Cortex of kidney (tissue), 1 donor: ENCODE measurements at places on chromosomes 11 and 22.

DNA sequence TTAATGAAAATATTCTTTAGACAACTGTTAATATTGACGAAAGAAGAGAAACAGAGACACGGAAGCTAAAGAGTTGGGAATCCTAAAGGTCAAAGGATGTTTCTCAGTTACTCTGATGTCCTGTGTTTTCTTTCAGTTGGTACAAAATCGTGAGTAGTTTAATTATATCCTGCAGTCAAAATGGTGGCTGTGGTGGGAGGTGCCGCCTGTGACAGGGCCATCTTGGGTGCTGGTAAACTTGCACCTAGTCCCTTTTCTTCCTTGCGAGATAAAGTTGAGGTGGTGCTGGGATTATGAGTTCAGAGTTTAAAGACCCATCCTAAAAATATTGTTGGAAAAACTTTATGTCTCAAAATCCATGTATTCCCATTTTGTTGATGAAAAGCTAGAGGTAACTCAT, 2.2 kb downstream of the CECR2 start:
- no peak for DNase-seq

DNA sequence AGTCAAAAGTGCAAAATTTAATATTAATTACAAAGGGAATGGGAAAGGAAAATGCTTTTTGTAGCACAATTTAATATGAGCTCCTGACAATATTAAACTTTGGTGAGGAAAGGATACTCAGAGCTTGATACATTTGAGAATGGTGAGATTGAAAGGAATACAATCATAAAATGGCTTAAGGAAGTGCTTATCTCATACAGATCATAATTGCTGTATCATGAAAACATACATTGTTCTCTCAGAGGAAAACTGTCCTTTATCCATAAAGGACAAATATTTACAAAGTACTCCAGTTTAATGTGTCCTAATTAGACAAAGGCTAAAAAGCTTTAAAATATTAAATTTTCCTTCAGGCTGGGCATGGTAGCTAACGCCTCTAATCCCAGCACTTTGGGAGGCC, 260.4 kb downstream of the TMEM135 start:
- DNase-seq, result no peak

- DNase-seq, result no peak
Observed at GRCh38 chr11:103700622-103701021, 335.8 kb upstream of the DDI1 start.

GRCh38 chr22:25404556-25404927, 159.9 kb upstream of the GRK3 start:
- no peak for DNase-seq

DNA sequence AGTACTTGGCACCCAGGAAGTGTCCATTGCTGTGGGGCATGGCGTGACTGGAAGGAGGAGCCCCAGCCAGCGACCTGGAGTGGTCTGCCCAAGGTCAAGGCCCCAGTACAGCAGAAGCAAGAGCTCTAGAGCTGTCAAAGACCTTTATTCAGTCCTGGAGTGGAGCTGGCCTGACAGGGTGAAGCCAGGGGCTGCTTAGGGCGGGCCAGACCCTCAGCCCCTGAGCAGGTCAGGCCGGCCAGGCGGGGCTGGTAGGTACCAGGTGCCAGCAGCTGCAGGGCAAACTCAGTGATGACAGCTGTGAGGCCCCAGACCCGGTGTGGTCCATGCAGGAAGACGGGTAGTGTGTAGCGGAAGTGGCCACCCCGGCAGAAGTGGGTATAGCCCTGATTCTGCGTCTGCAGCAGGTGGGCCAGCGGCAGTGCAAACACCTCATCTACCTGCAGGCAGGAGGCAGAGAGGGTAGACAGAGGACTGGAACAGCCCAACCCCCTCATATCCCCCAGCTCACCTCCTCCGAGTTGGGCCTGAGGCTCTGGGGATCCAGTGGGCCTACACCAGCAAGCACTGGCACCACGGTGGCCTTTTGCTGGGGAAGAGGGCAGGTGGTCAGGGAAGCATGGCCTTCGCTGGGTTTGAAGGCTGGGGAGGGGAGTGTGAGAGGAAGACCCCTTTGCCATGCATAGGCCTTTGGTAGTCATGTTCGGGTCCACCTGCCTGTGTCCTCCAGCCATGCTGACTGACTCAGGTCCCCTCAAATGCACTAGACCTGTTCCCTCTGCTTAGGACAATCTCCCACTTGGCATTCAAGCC, 1.7 kb downstream of the NUDT8 start:
- DNase-seq, result no peak

GRCh38 chr11:82978422-82979099, 77.0 kb downstream of the DDIAS start:
- no peak for DNase-seq

DNA sequence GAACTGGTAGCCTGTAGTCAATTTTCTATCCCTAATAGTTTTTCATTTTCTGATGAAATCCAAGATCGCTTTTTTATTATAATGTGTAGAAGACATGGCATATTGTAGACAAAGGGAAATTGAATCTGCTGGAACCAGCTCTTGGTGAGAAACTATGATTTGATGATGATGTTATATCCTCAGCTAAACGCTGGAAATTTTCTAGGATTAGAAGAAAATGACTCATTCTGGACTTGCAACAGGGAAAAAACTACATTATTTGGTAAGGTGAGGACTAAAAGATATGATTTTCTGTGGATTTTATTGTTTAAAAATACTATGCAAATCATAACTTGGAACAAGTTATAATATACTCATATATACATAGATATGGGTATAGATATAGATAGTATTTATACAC, 14.1 kb upstream of the PGM2L1 start:
- DNase-seq, result no peak

DNA sequence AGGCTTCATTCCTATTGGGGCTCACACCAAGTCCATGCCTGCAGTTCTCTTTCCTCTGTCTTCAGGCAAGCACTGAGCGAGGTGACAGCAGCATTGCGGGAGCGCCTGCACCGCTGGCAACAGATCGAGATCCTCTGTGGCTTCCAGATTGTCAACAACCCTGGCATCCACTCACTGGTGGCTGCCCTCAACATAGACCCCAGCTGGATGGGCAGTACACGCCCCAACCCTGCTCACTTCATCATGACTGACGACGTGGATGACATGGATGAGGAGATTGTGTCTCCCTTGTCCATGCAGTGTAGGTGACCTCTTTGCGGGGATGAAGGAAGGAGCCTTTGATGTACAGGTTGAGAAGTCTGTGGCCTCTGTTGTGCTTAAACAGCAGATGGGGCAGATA, 11.4 kb upstream of the RRM1 start:
- no peak for DNase-seq

DNA sequence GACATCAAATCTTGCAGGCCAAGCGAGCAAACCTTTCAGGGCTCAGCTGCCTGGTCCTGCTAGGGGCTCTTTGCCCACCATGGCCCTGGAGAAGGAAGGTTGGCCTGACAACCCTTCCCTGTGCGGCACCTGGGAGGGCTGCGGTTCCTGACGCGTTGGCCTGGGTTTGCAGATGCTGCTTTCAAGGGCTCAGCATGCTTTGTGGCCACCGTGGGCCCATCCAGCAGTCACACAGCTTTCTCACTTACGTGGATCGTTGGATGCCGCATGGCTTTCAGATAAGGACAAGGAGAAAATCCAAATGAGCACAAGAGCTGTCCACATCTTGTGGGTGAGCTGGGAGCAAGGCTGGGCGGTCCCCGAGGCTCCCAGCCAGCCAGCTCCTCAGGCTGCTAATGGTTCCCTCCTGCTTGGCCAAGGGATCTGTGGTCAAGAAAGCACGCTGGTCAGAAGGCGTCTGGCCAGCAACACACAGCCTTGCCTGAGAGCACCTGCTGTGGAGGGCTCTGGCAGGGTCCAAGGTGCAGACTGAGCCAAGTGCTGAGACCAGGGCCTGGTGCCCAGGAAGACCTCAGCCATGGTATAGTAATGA, 8.2 kb downstream of the C11orf24 start:
- DNase-seq, result no peak

DNA sequence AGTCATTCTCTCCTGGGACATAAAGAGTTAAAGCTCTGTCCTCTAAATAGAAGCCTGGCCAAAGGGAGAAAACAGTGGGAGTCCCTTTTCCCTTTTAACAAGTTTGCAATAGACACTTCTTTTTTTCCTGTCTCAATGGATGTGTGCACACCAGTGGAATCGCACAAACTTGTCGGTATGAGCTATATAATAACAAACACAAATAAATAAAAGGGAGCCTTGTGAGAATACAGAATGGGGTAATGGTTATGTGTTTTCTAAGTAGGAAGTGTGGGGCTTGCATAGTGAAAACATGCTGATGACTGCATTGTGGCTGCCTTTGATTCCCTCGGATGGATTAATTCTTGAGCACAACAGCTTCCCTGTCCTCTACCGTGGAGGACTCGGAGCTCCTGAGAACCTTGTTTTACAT, 131.9 kb downstream of the WNT7B start:
- no peak for DNase-seq

DNA sequence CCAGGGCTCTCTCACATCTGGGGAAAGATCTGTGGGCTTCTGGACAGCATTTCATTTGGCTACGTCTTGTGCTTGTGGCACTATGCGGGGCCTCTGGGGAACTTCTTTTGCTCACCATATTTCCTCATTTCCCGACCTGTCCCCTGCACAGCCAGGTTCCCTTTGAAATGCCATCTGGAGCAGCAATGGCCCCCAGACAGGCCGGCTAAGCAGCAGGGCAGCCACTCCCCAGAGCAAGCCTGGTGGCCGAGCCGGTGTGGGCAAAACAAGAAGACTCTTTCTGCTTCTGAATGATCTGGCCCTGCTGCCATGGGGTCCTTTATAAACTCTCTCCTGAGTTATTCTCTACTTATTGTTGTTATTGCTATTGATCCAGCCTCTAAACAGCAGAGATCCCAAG, 190.7 kb upstream of the NECTIN1 start:
- no peak for DNase-seq

- no peak for DNase-seq
Observed at GRCh38 chr11:14451825-14452224, 47.8 kb downstream of the COPB1 start.

DNA sequence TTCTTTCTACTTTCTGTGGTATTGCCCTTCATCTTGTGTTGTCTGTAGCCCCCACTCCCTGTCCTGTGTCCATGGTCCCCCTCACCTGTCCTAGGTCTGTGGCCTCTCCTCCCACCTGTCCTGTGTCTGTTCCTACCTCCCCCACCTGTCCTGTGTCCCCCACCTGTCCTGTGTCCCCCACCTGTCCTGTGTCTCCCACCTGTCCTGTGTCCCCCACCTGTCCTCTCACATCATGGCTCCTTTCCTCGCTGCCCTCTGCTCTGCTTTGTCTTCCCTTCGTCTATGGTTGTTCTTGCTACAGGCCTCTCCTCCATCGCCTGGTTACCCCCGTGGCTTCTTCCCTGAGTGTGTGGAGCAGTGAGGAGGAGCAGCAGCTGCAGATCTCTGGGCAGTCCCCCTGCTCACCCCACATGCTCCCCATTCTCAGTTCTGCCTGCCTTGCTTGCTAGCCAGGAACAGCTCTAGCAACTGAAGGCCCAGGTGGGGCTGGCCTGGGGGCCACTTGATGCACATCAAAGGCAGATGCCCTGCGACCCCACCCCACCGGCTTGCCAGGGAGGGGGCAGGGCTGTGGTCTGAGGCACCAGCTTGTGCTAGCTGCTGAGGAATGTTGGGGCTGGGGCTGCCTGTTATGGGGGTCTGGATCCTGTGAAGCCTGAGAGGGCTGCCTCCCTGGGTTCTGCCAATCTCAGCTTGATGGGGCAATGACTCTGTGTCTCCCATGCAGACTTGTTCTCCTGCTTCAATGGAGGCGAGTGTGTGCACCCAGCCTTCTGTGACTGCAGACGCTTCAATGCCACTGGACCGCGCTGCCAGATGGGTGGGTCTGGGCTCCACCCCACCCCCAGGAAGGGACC, 5.6 kb downstream of the OTOG start:
- DNase-seq, result no peak

DNA sequence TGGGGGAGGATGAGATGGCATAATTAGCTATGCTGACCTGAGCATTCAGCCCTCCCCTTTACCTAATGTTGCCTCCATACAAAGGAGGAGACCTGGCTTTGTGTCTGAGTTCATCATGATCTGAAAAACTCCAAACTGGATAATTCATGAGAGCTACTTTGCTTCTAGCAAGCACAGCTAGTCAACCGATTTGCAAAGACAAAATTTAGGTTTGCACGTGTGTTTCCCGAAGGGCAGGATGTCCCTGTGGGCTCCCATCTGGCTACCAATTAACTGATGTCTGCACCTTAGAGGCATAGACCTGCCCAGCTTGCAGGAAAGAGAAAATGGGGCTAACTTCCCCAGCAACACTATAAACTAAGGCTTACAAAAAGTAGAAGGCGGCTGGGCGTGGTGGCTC, 42.2 kb upstream of the POU2AF1 start:
- no peak for DNase-seq

GRCh38 chr11:8732748-8733241, 50.2 kb downstream of the RPL27A start:
- DNase-seq, result no peak

GRCh38 chr22:31526270-31526669, 29.9 kb downstream of the SFI1 start:
- DNase-seq, result no peak

DNA sequence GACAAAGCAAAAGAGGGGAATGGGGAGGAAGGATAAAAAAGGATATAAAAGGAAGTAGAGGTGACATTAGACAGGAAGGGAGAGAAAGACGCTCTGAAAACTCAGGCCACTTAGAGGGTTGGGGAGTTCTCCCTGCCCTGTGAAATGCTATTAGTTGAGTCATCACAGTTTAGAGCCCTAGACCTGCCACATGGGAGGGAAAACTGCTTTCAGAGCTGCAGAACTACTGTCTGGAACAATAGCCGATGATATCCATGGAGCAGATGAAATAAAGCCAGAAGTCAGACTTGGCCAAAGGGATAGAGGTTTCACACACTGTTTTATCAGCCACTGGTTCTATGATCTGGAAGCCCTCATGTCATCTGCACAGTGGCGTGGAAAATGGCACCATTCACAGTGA, 157.9 kb downstream of the NCAM1 start:
- no peak for DNase-seq

DNA sequence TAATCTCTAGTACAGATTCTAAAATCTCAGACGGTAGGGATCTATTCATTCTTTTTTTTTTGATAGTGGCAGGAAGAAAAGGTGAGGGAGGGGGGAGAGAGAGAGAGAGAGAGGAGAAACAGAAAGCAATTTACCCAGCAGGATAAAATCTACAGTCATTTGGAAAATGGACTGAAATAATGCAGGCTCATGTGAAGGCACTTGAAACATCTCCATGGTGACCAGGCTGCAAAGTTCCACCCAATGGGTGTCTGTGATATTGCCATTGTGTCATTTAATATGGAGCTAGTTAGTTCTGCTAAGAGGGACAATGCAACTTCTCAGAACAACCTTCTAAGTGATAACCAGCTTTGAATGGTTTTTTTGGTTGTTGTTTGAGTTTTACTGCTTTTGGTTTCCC, 165.2 kb upstream of the RAG2 start:
- DNase-seq, result no peak

- DNase-seq, result no peak
Observed at GRCh38 chr22:35548722-35549112, 8.1 kb downstream of the RASD2 start.

- no peak for DNase-seq
Observed at GRCh38 chr22:41830174-41830573, 2.7 kb upstream of the SREBF2 start.

GRCh38 chr11:60469723-60470122, 14.1 kb downstream of the MS4A1 start:
- DNase-seq, result no peak

- no peak for DNase-seq
Observed at GRCh38 chr11:90650153-90650552, 427.3 kb upstream of the CHORDC1 start.
